ENCODE measurements at places on chromosomes 2 and 18. TPM values are rescaled to one million over a fixed set of nuclear protein-coding genes. Genes with fewer than 3 reads are reported as not detected.

- DNase-seq, result peak; percentile 86
- peak overlapping the region; percentile 83 for H3K27ac ChIP-seq
Observed at GRCh38 chr2:109318150-109318948, 189.3 kb downstream of the SH3RF3 start.

DNA sequence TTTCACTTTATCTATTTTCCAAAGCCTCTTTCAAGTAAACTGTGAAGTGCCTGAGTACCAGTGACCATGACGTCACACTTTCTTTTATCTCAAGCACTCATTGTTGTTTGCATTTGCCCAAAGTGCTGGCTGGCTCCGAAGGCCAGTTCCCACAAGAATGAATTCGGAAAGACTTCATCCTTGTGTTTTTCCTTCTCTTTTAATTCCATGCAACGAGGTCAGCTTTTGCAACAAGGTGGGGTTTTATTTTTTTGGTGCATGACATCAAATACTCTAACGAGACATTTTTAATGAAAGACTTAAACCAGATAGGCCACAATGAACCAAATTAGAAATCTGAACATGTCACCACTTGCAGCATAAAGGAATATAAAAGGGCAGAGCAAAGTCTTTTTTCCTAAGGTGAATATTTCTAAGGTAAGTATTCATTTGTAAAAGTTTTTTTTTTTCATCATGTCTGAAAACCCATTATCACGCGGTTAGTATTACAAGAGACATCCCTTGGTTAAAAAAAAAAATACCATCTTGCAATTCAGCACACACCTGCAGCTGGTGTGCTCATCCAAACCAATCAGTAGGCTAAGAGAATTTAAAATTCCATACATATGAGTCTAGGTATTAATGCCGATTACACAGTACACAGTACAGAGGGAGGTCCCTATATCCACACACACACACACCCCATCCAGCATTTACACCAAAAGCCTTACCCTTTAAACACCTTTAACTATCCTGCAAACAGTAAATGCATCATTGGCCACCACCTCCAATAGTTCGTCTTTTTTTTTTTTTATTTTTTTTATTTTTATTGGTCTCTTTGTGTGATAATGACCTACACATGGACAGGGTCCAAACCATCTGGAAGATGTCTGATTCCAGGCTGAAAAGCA is 2.3 kb downstream of the ARL4C start:
- H3K4me3 ChIP-seq, result peak overlapping the region; percentile 73
- DNase-seq, result no peak
- no peak overlapping the region for H3K27ac ChIP-seq
- peaks cover 31% of the 10 kb centered on the region for H3K27me3 ChIP-seq

- no peak overlapping the region for H3K4me3 ChIP-seq
- no peak for DNase-seq
- no peak overlapping the region for H3K27ac ChIP-seq
- H3K27me3 ChIP-seq, result no peaks in the 10 kb centered on the region
Observed at GRCh38 chr18:41660654-41661053, 294.4 kb upstream of the PIK3C3 start.

GRCh38 chr2:95375532-95376150 is 26.9 kb upstream of the FAHD2A start:
- peaks cover 5% of the 10 kb centered on the region for H3K36me3 ChIP-seq
- peaks cover 3% of the 10 kb centered on the region for H3K27me3 ChIP-seq
- no peak overlapping the region for H3K4me3 ChIP-seq
- peak; percentile 7 for DNase-seq
- H3K27ac ChIP-seq, result no peak overlapping the region
- no peaks in the 10 kb centered on the region for H3K4me1 ChIP-seq

GRCh38 chr2:27071990-27072830 is 756 bp upstream of the OST4 start:
- H3K36me3 ChIP-seq, result peaks cover 22% of the 10 kb centered on the region
- DNase-seq, result peak; percentile 84
- H3K27ac ChIP-seq, result peak overlapping the region; percentile 93
- peak overlapping the region; percentile 94 for H3K4me3 ChIP-seq

DNA sequence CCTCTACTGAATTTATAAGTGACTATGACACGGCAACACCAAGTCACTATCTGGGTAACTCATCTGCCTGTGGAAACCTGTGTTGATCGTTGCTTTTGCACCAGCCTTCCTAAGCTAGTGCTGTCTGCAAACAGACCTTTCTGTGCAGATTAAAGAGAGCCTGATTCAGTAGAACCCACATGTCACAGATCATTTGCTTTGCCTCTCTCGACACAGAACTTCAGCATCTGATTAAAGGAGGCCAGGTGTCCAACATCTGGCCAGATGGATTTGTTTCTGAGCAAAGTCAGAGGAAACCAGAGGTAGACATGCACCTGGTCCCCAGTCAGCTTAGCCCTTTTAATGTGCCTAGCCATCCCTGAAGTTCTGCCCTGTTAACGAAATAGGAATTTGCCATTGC is 15.0 kb upstream of the TTR start:
- H3K4me3 ChIP-seq, result no peak overlapping the region
- H3K36me3 ChIP-seq, result no peaks in the 10 kb centered on the region
- DNase-seq, result no peak
- H3K4me1 ChIP-seq, result peaks cover 3% of the 10 kb centered on the region
- no peaks in the 10 kb centered on the region for H3K27me3 ChIP-seq
- no peak overlapping the region for H3K27ac ChIP-seq

- no peak overlapping the region for H3K4me3 ChIP-seq
- H3K4me1 ChIP-seq, result no peaks in the 10 kb centered on the region
- no peaks in the 10 kb centered on the region for H3K27me3 ChIP-seq
- H3K27ac ChIP-seq, result no peak overlapping the region
Observed at GRCh38 chr2:174074831-174075230, 109.7 kb upstream of the SP3 start.

GRCh38 chr18:7020995-7021777 is 96.4 kb downstream of the LAMA1 start:
- no peak overlapping the region for H3K4me3 ChIP-seq
- no peaks in the 10 kb centered on the region for H3K4me1 ChIP-seq
- H3K36me3 ChIP-seq, result no peaks in the 10 kb centered on the region
- no peak overlapping the region for H3K27ac ChIP-seq
- no peak for DNase-seq
- no peaks in the 10 kb centered on the region for H3K27me3 ChIP-seq

- peak overlapping the region; percentile 21 for H3K4me3 ChIP-seq
- peak overlapping the region; percentile 82 for H3K27ac ChIP-seq
- peaks cover 52% of the 10 kb centered on the region for H3K4me1 ChIP-seq
- peak; percentile 92 for DNase-seq
- H3K36me3 ChIP-seq, result no peaks in the 10 kb centered on the region
- no peaks in the 10 kb centered on the region for H3K27me3 ChIP-seq
Observed at GRCh38 chr2:102070058-102070642, 72.4 kb upstream of the IL1R1 start.

KCMF1 gene
- 90.2 TPM for total RNA-seq

Data from left ventricle myocardium inferior (tissue), 1 donor.